ENCODE measurements at places on chromosomes 11 and 22. TPM values are rescaled to one million over a fixed set of nuclear protein-coding genes. Genes with fewer than 3 reads are reported as not detected.

PLAAT3 gene
- 153 TPM for total RNA-seq

DNA sequence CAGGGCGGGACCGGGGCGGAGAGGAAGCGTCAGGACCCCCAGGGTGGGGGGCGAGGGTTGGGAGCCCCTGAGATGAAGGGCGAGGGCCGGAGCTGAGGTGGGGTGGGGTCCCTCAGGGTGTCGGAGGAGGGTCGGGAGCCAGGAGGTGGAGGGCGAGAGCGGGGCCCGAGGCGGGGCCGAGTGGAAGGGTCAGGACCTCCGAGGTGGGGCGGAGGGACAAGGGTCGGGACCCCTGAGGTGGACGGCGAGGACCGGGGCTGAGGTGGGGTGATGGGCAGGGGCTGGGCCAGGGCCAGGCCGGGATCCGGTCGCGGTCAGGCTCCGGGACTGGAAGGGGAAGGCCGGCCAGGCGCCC is 409 bp downstream of the SMC1B start:
- DNase-seq, result no peak

PKDREJ gene
- total RNA-seq, result not detected

DNA sequence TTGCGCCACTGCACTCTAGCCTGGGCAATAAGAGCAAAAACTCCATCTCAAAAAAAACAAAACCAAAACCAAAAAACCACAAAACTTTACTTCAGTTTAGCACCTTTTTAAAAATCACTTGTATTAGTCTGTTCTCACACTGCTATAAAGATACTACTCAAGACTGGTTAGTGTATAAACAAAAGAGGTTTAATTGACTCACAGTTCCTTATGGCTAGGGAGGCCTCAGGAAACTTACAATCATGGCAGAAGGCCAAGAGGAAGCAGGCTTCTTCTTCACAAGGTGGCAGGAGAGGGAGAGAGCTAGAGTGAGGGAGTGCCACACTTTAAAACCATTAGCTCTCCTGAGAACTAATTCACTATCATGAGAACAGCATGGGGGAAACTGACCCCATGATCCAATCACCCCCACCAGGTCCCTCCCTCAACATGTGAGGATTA is 261.3 kb downstream of the TMEM135 start:
- DNase-seq, result no peak

GRCh38 chr11:35076201-35077100 is 62.5 kb upstream of the CD44 start:
- no peak for DNase-seq

GRCh38 chr11:69209421-69210309 is 53.9 kb downstream of the SMIM38 start:
- DNase-seq, result no peak

DNA sequence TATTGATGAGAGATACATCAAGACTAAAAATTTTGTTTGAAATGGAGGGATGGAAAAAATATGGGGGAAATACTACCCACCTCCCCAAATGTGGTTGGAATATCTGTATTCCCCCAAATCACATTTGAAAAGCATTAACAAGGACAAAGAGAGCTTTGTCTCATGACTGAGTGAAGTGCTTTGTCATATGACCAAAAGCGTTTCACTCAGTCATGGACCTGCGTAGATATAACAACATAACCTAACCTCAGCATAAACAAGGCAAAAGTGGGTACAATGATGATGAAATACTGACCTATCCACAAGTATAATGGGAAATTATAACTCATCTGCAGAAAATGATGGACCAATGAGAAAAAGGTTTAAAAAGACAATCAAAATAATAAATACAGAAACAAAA is 418.3 kb downstream of the TBC1D22A start:
- no peak for DNase-seq

GRCh38 chr11:69298267-69299022 is 4.5 kb downstream of the MYEOV start:
- DNase-seq, result peak; percentile 68

CRY2 gene
- total RNA-seq, result 96.4 TPM
